ENCODE measurements at places on chromosomes 12 and 14.

DNA sequence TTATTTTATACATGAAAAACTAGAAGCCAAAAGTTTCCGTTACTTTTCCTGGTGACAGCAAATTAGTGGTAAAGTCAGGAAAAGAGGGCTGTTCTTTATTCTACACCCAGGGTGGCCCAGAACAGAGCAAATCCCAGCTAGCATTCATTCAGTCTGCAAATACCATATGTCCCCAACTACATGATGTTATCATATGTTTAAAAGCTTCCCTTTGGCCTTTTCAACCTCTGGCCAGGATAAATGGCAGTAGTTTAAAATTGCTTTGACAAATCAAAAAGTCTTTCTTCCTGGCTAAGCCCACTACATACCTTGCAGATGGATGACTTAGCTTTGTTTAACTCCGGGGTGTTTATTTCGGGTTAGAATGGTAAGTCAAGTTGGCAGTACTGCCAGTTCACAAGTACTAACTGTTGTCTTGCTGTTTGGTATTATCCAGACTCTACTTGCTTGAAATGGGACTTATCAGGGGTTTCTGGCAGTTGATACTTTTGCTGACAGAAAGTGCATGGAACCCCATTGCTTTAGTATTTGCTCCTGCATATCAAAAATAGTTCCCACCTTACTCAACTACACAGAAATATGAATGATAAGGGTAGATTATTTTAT lies 69.7 kb downstream of the PKP2 start:
- no peak for DNase-seq

DNA sequence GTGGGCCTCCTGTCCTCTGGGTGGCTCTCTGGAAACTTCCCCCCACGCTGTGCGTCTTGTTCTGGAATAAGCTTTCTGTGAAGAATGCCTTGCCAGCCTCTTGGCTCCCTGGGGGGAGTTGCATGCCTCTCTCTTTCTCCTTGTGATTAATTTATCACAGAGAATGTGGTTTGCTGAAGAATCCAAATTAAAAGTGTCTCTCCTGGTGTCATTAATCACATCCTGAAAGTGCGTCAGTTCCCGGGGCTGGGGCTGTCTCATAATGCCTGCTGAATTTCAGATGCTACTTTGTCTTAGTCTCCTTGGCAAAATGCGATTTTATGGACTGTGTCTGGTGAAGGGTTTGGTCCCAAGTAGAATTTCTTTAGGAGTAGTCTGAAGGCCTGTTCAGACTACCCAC lies 787.7 kb upstream of the TMEM132C start:
- DNase-seq: no peak

- no peak for DNase-seq
Measured at GRCh38 chr12:6605421-6606330, 1.5 kb downstream of the CHD4 start.

GRCh38 chr12:64028541-64028940 lies 184.0 kb downstream of the SRGAP1 start:
- no peak for DNase-seq

DNA sequence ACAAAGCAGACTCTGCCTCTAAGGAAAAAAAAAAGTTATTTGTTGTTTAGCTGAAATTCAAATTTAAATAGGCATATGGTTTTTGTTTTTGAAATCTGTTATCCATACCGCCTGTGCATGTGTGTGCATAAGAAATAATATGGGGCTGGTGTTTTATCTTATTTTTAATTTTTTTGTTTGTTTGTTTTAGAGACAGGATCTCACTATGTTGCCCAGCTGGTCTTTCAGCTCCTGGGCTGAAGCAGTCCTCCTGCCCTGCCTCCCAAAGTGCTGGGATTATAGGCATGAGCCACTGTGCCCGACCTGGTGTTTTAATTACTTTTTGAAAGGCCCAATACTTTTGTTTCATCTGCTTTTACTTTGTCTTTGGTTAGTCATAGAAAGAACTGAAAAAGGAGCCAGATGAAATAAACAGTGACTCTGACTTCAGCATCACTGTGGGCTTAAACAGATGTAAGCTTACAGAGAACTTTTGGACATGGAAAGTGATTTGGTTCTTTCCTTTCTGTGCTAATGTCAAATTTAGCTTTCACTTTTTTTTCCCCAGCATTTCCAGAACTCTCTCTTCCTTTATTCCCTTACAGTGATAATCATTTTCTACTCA lies 37.2 kb downstream of the SUPT16H start:
- DNase-seq: no peak

- no peak for DNase-seq
Measured at GRCh38 chr12:60191676-60192359, 596.0 kb downstream of the SLC16A7 start.

- no peak for DNase-seq
Measured at GRCh38 chr12:58919231-58920101, 838 bp downstream of the LRIG3 start.

DNA sequence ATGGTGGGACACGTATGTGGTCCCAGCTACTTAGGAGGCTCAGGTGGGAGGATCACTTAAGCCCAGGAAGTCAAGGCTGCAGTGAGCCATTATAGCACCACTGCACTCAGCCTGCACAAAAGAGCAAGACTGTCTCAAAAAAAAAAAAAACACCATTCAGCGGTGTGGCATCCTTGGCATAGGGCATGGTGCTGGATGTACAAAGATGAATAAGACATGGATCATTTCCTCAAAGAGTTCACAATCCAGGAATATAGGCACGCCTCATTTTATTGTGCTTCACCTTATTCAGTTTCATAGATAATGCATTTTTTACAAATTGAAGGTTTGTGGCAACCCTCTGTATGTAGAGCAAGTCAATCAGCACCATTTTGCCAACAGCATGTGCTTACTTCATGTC lies 6.4 kb downstream of the CINP start:
- DNase-seq: no peak

- DNase-seq: no peak
Measured at GRCh38 chr12:57816855-57817151, 1.7 kb downstream of the AVIL start.

- DNase-seq: no peak
Measured at GRCh38 chr12:6824085-6824775, 2.6 kb downstream of the GPR162 start.

DNA sequence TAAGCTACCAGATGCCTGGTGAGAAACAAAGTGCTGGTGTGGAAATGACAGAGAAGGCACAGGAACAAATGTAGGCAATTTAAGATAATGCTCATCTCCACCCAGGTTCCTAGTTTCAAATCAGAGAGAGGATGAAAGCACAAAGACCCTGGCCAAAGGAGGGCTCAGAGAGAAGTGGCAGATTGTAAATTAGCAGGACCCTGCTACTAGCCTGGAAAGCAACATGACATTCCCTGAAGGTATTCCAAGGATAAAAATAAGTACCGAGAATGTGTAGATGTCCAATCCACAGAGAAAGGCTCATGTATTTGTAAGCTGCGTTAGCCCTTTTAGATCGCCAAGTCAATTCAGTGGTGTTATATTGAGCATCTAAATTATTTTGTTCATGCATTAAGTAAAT lies 324.0 kb downstream of the TMEM117 start:
- DNase-seq: no peak

DNA sequence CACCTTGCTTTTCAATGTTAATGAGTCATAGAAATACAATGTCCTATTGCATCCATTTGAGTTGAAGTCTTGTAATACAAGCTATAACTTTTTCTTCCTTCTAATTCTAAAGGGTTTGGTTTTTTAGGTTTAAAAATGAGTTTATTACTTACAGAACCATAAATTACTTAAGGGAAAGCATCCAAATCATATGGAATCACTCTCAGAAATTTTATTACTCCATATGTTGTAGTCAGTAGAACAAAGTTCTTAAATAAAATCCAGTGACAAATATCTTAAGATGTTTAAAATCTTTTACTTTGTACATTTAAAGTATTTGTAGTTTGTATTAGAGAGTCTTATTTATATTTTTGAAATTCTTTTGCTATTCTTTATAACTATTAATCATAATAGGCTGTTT lies 253.2 kb downstream of the IPO8 start:
- DNase-seq: no peak

DNA sequence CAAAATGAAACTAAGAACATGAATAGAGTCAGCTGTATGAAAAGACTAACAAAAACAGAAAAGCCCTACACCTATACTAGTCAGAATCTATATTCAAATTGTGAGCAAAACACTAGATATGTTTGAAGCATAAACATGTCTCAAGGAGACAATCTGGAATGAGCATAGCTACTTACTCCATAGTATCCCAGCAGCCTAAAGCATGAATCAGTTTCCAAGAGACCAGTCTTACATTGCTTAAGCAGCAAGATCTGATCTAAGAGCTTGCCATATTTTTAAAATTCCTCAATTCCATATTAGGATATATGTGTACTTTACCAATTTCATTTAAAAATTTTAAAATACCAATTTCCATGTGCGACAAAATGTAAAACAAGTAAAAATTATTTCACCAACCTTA lies 7.7 kb downstream of the CAPS2 start:
- no peak for DNase-seq

GRCh38 chr14:101897326-101897725 lies 67.0 kb upstream of the DYNC1H1 start:
- DNase-seq: no peak

- DNase-seq: no peak
Measured at GRCh38 chr12:56886319-56886718, 47.9 kb downstream of the SDR9C7 start.

- no peak for DNase-seq
Measured at GRCh38 chr12:97960741-97961608, 498.4 kb downstream of the RMST start.

DNA sequence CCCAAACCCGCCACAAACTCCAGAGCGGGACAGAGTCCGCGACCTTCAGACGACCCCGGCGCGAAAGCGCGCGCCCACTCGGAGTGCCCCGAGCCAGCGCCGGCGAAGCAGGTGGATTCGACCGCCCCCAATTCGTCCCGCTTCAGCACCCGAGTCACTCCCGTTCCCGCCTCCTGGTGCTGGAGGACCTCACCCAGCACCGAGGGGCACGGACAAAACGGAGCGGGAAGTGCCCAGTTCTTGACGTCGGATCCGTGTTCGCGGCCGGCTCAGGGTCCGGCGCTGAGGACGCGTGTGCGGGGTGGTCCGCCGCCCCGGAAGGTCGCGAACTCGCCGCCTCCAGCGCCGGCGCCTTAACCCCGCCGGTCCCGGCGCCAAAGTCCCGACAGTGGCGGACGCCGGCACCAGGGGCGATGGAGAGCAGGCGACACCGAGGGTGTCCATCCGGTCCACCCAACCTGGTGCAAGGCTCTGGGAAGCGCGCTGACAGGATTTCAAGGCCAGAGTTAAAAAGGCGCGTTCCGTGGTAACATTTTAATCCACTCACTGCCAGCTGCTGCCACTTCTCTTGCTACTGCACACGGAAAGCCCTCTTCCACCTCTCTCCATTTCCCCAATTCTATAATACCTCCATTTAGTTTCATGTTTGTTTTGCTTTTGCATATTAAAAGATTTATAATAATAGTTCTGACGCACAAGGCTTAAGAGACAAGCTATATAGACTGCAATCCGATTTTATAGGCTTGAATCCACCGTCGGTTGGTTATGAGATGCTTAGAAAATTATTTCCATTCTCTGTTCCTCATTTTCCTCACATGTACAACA lies 240.0 kb upstream of the CPNE8 start:
- peak; percentile 8 for DNase-seq

DNA sequence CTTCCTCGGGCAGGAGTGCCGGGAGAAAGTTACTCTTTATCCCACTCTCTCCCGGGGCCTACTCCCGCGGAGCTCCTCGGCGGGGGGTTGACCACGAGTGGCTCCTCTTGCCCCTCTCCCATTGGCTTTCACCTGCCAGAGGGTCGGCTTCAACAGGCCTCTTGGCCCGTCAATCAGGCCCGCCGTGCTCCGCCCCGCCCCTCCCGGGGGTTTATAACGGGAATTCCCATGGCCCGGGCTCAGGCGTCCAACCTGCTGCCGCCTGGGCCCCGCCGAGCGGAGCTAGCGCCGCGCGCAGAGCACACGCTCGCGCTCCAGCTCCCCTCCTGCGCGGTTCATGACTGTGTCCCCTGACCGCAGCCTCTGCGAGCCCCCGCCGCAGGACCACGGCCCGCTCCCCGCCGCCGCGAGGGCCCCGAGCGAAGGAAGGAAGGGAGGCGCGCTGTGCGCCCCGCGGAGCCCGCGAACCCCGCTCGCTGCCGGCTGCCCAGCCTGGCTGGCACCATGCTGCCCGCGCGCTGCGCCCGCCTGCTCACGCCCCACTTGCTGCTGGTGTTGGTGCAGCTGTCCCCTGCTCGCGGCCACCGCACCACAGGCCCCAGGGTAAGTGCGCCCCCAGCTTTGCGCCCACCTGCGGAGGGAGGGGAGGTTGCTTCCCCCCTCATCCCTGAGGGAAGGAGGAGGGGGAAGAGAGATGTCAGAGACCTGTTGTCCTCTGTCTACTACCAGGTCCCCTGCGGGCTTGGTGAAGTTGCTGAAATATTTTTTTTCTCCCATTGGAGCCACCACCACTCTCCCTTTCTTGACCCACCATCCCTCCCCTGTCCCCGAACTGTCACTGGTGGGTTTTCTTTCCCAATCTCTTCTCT lies at the start of gene SMOC1:
Gene SMOC1 (plus strand): TSS at position 242 of the 869 bp plus-strand sequence. CDS start 263 bp downstream, at position 505.
- DNase-seq: no peak

- no peak for DNase-seq
Measured at GRCh38 chr12:120399531-120399930, 30.6 kb upstream of the MSI1 start.

- DNase-seq: no peak
Measured at GRCh38 chr12:67318786-67319185, 49.6 kb downstream of the CAND1 start.

- DNase-seq: no peak
Measured at GRCh38 chr12:127463237-127463636, 803.7 kb upstream of the TMEM132C start.

DNA sequence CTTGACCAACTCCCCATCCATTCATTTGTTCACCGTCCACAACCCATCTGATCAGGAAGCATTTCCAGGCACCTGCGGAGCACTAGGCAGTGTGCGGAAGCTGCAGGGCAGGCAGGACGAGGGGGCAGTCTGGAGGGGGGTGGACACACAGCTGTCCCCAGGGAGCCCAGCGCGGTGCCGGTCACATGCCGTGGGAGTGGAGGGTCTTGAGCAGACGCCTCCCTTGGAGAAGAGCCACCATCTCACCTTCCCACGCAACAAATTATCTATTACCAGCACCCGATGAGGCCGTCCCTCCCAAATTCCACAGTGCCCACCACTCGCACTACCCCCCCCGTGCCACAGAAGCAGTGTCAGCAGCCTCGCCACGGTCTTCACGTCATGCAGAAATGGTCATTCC lies 10.8 kb downstream of the DLK1 start:
- no peak for DNase-seq

GRCh38 chr12:116538076-116538591 lies 21.0 kb upstream of the MAP1LC3B2 start:
- DNase-seq: no peak

DNA sequence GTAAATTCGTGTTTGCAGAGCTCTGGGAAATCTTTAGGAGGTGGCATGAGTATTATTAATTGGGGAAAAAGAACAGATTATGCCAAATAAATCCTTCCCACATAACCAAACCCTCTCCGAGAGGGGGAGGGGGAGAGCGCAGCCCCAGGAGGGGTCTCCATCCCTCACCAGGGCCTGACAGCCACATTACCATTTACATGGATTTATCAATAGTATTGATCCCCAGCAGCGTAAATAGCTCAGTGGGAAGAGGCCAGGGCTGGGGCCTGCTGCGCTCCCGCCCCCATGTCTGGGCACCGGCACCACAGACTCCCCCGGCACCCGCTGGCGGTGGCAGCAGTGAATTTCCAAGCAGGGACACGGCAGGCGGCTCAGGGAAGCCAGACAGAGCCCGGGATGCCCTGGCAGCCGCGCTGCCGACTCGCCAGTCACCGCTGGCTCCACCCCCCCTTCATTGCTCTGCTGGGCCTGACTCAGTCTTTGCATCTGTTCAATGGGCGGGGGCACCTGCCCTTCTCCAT lies 2.4 kb downstream of the NCOR2 start:
- DNase-seq: no peak

GRCh38 chr12:98741556-98742265 lies 96.6 kb downstream of the APAF1 start:
- DNase-seq: no peak

- DNase-seq: no peak
Measured at GRCh38 chr14:94368956-94369355, 19.4 kb downstream of the SERPINA1 start.
